ENCODE measurements at places on chromosomes 6 and 20.
A peak's percentile ranks its signal among the peaks of the same experiment; 100 is the strongest.

GRCh38 chr20:4113615-4114603 is 98.6 kb upstream of the RNF24 start:
- DNase-seq: no peak

GRCh38 chr6:5898102-5898501 is 108.6 kb downstream of the NRN1 start:
- DNase-seq: no peak

DNA sequence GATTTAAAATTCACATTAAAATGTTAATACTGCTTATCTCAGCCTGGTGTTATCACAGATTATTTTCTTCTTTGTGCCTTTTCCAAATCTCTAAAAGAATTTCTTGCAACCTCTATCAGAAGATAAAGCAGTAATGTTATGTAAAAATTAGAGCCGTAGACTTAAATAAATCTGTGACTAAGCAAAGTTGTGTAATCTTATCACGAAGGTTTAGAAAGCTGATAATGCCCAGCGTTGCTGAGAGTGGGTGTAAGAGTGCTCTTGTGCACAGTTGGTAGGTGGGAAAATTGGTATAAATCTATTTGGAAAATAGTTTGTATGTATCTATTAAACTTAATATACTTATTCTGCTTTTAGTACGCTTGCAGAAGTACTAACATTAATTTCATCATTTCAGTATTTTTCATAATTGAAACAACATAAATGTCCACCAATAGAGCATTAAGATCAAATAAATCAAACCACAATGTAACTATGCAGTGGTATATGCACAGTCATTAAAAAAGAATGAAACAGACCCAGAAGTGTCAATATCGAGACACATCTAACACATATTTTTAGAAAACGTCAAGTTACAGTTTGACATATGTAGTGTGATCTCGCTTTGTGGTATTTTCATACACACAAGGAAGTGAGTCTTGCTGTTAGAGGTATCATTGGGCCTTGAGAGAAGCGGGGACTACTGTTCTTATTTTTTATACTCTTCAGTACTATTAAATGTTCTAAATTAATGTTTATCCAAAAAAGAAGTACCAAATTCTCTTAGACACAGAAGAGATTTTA is 54.4 kb upstream of the PBOV1 start:
- DNase-seq: peak; percentile 56

DNA sequence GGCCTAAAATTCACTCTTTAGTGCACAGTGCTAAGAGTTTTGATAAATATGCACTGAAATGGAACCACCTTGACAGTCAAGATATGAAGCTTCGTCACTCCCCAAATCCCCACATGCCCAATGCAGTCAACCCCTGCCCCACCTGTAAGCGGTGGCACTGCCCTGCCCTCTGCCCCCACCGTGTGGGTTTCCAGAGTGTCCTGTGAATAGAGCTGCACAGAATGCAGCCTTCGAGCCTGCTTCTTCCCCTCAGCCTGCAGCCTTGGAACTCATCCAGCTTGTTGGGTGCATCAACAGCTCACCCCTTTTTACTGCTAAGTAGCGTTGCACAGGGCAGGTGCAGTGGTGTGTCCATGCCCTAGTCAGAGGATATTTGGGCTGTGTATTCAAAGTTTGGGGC is 216.3 kb downstream of the SYNDIG1 start:
- DNase-seq: no peak

DNA sequence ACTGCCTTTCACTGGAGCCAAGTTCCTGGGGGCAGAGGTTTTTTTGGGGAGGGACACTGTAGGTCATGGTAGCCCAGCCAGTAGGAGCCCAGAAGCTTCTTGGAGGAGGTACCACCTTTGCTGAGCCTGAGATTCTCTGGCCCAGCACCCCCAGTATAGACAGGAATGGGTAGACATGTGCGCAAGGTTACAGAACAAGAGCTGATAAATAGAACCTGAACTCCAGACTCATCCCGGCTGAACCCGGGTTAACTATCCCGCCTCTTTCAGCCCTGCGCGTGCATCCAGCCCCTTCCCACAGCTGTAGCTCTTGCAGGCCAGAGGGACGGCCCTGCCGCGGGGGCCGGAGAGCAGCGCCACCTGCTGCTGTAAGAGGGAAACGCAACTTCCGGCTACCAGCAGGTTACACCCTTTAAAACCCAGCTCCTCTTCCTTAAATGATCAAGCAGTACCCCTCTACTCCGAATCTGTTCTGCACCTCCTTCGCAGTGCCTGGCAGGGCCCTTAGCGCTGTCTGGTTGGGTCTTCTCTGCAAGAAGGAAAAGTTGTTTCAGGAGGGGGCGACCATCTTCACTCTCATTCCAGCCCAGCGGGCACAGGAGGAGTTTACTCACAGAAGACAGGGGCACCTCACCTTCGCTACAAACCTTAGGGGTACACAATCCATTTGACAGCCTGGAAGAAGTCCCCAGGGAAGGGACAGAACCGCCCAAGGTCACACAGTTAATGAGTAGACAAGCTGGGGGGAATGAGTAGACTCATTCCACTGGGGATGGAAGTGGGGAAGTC is 7.5 kb downstream of the SRXN1 start:
- DNase-seq: peak; percentile 49

DNA sequence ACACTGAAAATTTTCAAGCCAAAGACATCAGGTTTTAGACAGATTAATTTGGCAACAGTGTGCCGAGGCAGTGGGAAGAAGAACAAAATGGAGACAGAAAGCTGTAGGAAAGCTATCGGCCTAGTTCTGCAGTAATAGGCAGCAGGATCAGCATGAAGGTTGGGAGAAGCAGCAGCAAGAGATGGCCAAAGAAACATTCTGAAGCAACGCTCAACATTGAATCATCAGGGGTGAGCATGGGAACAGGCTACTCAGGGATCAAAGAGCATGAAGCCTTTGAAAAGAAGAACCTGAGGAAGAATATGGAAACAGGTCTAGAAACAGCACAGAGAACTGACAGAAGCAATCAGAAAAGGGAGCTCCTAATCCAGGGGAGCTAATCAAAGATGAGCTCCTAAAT is 7.1 kb upstream of the DST start:
- DNase-seq: no peak

DNA sequence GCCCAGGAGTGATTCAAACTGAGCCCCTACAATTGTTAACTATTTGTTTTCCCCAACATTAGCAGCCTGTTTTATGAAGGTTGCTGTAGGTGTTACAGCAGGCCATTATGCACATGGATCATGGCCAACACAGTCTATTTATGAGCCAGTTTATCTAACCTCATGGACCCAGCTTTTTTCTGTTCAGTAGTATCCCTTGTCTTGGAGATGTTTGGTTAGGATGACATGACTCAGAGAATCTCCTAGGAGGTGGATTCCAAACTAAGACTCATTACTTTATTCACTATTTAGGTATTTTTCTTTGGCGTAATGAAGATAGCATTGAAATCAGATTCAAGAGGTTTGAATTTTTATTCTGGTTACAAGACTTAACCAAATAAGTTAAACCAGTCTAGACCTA is 62.8 kb upstream of the TFB1M start:
- peak; percentile 92 for DNase-seq
